ENCODE measurements at places on chromosomes 4 and X. TPM values are rescaled to one million over a fixed set of nuclear protein-coding genes. Genes with fewer than 3 reads are reported as not detected.

DNA sequence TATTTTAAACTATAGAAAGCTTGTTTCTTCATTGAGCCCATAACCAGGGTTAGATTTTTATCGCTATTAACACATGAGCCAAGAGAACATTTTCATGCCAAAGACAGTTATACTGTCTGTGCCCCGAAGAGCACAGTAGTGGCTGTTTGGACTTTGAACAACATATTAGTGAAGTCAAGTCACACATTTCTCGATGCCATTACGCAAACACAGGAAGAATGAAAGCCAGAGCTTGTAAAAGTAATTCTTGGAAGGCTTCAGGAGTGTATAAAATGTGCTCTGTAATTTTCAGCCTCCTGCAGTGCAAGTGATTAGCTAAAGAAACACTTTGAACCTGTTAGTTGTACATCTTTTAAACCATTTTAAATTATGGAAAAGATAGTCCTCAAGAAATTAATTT, 590.7 kb upstream of the PITX2 start:
- DNase-seq = no peak
- no peak overlapping the region for H3K4me3 ChIP-seq
- H3K27ac ChIP-seq = no peak overlapping the region
- no peaks in the 10 kb centered on the region for H3K36me3 ChIP-seq
- H3K4me1 ChIP-seq = no peaks in the 10 kb centered on the region
- no peaks in the 10 kb centered on the region for H3K27me3 ChIP-seq

DNA sequence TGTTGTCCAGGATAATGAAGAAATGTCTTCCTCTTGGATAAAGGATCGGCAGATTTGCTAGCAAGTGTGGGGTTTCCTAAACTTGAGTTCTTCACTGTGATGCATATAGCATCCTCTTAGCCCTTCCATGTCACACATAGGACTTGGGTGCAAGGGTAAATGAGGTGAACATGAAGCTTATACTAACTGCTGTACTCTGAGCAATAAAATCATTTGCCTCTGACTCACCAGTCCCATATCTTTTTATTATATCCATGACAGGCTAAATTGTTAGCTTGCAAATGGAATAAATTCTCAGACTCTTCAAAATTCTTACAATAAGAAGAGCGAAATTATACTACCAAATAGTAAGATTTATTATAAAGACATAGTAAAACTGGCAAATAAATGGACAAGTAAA, 14.7 kb upstream of the TBC1D1 start:
- H3K4me1 ChIP-seq = no peaks in the 10 kb centered on the region
- H3K27me3 ChIP-seq = no peaks in the 10 kb centered on the region
- no peak overlapping the region for H3K4me3 ChIP-seq
- no peak overlapping the region for H3K27ac ChIP-seq
- no peaks in the 10 kb centered on the region for H3K36me3 ChIP-seq

The AVPR2 gene
- total RNA-seq = not detected

DNA sequence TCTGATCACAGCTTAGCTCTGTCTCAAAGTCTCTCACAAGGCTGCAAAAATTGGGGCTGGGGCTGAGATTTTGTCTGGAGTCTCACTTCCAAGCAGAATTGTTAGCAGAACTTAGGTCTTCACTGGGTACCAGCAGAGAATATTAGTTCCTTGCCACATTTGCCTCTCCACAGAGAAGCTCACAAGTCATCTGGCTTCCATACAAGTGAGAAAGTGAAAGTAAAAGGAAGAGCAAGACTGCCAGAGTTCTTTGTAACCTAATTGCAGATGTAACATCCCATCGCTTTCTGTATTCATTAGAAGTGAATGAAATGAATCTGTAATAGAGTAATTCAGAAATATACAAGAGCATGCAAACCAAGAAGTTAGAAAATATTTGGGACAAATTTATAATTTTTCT, 624.1 kb upstream of the GNPDA2 start:
- no peak overlapping the region for H3K4me3 ChIP-seq
- H3K36me3 ChIP-seq = no peaks in the 10 kb centered on the region
- no peaks in the 10 kb centered on the region for H3K27me3 ChIP-seq
- DNase-seq = no peak
- H3K27ac ChIP-seq = peak overlapping the region; percentile 11

- H3K27ac ChIP-seq = no peak overlapping the region
- no peaks in the 10 kb centered on the region for H3K27me3 ChIP-seq
- no peaks in the 10 kb centered on the region for H3K36me3 ChIP-seq
- H3K4me1 ChIP-seq = no peaks in the 10 kb centered on the region
- no peak overlapping the region for H3K4me3 ChIP-seq
Observed at GRCh38 chrX:5976332-5976731, 252.3 kb downstream of the NLGN4X start.

GRCh38 chr4:162523171-162523570, 359.4 kb upstream of the FSTL5 start:
- H3K36me3 ChIP-seq = no peaks in the 10 kb centered on the region
- no peak overlapping the region for H3K4me3 ChIP-seq
- H3K27ac ChIP-seq = no peak overlapping the region

The FATE1 gene
- not detected for total RNA-seq

DNA sequence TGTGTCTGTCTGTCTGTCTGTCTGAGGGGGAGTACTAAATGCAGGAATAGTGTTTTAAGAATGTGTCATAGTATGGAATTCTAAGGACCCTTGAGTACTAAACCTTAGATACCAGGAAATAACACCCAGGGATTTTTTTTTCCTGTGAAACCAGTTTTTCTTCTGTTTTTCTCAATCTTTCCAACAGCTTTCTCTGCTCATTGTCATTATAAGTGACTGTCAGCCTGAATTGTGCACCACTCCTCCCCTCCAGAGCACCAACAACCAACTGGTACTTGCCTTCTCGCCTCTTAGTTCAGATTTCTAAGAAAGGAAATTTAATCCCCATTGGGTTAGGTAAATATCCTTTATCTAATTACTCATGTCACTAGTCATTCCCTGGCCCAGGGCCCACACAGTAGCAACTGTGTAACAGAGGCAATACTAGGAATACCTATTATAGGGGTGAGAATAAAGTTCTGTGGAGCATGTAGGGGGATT, 320.6 kb downstream of the ADGRL3 start:
- peak overlapping the region; percentile 78 for H3K27ac ChIP-seq
- DNase-seq = peak; percentile 60
- H3K36me3 ChIP-seq = peaks cover 8% of the 10 kb centered on the region
- peak overlapping the region; percentile 13 for H3K4me3 ChIP-seq
- H3K4me1 ChIP-seq = peaks cover 21% of the 10 kb centered on the region

- H3K36me3 ChIP-seq = no peaks in the 10 kb centered on the region
- DNase-seq = no peak
- no peaks in the 10 kb centered on the region for H3K4me1 ChIP-seq
- no peak overlapping the region for H3K4me3 ChIP-seq
- H3K27ac ChIP-seq = no peak overlapping the region
- H3K27me3 ChIP-seq = peaks cover 36% of the 10 kb centered on the region
Observed at GRCh38 chrX:120281021-120281624, 30.1 kb downstream of the TMEM255A start.

GRCh38 chrX:22365460-22365859, 92.7 kb downstream of the CBLL2 start:
- no peak for DNase-seq
- H3K27ac ChIP-seq = no peak overlapping the region
- no peaks in the 10 kb centered on the region for H3K36me3 ChIP-seq
- no peak overlapping the region for H3K4me3 ChIP-seq

The PCYT1B gene
- total RNA-seq = 0.09 TPM

The ABRAXAS1 gene
- 3.0 TPM for total RNA-seq

DNA sequence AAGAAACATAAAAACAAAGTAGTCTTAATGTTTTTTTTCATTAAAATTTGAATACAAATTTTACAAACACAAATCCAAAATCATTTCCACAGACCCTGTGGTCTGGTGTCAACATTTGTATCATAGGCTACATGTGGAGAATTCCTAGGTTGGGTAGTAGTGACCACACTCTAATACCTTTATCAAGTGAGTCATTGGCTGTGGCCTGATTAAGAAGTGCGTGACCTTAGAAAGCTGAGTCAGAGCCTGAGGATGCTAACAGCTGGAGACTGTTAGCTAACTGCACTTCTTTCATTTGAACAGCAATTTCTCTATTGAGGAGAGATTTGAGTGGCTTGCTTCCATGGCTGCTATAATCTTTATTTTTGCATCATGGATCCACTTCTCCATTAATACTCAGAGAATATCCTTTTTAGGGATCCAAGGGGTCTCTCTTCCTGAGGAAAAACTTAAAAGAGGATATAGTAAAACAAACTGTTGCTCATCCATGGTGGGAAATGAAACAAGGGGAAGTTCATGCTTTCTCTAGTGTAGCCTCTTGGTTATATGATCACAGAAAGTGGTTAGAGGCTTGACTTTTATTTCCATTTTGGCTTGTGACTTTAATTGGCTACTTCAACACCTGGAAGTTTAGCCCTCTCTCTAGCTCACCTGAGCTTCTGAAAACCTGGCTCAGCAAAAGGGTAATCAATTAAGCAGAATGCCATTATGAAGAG, 335.8 kb downstream of the PABPC4L start:
- peak; percentile 38 for DNase-seq
- no peaks in the 10 kb centered on the region for H3K27me3 ChIP-seq
- H3K4me3 ChIP-seq = no peak overlapping the region
- no peaks in the 10 kb centered on the region for H3K36me3 ChIP-seq
- no peak overlapping the region for H3K27ac ChIP-seq
- no peaks in the 10 kb centered on the region for H3K4me1 ChIP-seq

DNA sequence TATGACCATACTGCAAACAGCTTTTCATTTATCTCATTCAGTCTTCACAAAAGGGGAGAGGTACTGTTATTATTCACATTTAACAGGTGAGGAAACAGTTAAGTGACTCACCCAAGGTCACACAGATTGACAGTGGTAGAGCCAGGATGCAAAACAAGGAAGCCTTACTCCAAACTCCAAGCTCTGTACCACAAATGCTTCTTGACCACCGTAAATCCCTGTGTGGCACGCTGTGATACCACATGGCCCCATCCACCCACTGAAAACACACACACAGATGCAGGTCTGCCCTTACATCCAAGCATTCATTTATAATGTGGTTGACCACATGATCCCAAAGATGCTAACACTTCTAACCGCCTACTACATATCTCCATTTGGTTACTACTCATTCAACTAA, 129.5 kb downstream of the TSPAN5 start:
- no peak overlapping the region for H3K4me3 ChIP-seq
- no peaks in the 10 kb centered on the region for H3K36me3 ChIP-seq
- no peak for DNase-seq
- no peak overlapping the region for H3K27ac ChIP-seq

- H3K4me3 ChIP-seq = no peak overlapping the region
- no peak overlapping the region for H3K27ac ChIP-seq
- H3K27me3 ChIP-seq = no peaks in the 10 kb centered on the region
- no peaks in the 10 kb centered on the region for H3K4me1 ChIP-seq
- DNase-seq = no peak
- no peaks in the 10 kb centered on the region for H3K36me3 ChIP-seq
Observed at GRCh38 chr4:126733301-126733700, 899.5 kb upstream of the INTU start.

- peak; percentile 61 for DNase-seq
- H3K27ac ChIP-seq = peak overlapping the region; percentile 98
- peaks cover 11% of the 10 kb centered on the region for H3K4me1 ChIP-seq
- H3K27me3 ChIP-seq = no peaks in the 10 kb centered on the region
Observed at GRCh38 chr4:156931267-156931666, 40.3 kb downstream of the PDGFC start.

The CFP gene
- 1.2 TPM for total RNA-seq

- DNase-seq = no peak
- H3K4me1 ChIP-seq = no peaks in the 10 kb centered on the region
- H3K27me3 ChIP-seq = no peaks in the 10 kb centered on the region
- no peak overlapping the region for H3K27ac ChIP-seq
Observed at GRCh38 chrX:48940404-48940955, 16.9 kb downstream of the OTUD5 start.

DNA sequence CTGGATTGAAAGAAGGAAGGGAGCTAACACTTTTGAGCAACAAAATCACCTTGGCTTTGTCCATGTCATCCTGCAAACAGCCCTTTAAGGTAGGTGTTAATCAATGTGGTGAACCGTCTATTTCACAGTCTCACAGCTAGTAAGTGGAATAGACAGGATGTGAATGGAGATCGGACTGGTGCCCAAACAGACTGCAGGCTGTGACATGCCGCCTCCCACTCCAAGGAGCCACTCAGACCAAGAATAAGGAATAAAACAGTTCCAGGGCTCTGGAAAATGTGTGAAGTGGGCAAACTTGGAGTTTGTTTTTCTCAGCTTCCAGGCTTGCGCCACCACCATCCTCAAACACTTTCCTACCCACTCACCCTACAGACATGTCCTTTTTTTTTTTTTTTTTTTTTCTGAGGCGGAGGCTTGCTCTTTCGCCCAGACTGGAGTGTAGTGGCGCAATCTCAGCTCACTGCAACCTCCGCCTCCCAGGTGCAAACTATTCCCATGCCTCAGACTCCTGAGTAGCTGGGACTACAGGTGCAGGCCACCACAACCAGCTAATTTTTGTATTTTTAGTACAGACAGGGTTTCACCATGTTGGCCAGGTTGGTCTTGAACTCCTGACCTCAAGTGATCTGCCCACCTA, 57.7 kb upstream of the SEC24B start:
- DNase-seq = no peak
- no peaks in the 10 kb centered on the region for H3K36me3 ChIP-seq
- peaks cover 5% of the 10 kb centered on the region for H3K4me1 ChIP-seq
- no peak overlapping the region for H3K4me3 ChIP-seq

DNA sequence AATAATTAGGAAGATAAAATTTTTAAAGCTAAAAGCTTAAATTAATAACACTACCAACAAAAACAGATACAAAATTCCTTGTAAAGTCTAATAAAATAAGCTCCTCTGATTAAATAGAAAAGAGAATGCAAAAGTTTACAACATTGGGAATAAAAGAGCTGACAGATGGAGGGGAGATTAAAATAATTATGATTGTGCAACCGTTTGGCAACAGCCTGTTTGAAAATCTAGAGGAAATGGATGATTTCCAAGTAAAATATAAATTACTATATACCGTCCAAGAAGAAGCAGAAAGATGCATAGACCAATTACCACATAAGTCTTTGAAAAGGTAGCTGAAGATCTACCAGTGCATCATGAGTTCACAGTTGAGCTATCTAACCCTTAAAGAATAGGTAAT, 46.4 kb upstream of the VBP1 start:
- no peak overlapping the region for H3K4me3 ChIP-seq
- no peaks in the 10 kb centered on the region for H3K27me3 ChIP-seq
- H3K4me1 ChIP-seq = no peaks in the 10 kb centered on the region
- DNase-seq = no peak
- H3K36me3 ChIP-seq = no peaks in the 10 kb centered on the region

- no peak overlapping the region for H3K27ac ChIP-seq
- DNase-seq = peak; percentile 28
- no peaks in the 10 kb centered on the region for H3K27me3 ChIP-seq
- H3K4me1 ChIP-seq = peaks cover 9% of the 10 kb centered on the region
Observed at GRCh38 chr4:185210102-185210981, 944 bp downstream of the SNX25 start.

The PGRMC1 gene
- total RNA-seq = 121 TPM

- H3K4me1 ChIP-seq = no peaks in the 10 kb centered on the region
- H3K27me3 ChIP-seq = no peaks in the 10 kb centered on the region
- H3K4me3 ChIP-seq = no peak overlapping the region
- H3K36me3 ChIP-seq = no peaks in the 10 kb centered on the region
Observed at GRCh38 chrX:140580478-140580877, 75.6 kb upstream of the SOX3 start.

The PARM1 gene
- total RNA-seq = 6.5 TPM

The VCX3B gene
- total RNA-seq = not detected
